ENCODE measurements at places on chromosomes 12 and 14.

DNA sequence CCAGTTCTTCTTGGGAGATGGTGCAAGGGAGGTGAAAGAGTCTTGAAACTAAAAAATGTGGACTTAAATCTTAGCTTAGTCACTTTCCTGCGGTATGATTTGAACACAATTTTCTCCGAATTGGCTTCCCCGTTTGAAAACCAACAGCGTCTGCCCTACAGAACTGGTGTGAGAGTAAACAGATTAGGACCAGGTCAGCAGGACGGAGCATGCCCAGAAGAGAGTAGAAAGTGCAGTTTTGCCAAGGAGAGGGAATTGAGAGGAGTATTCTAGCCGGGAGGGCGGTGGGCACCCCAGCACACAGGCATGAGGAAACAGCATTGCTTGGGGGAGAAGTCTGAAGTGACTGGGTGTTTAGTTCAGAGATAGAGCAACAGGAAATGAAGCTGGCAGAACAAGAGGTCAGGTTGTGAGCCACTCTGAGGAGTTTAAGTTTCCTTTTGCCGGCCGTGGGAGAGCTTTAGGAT, 927.1 kb downstream of the VRK1 start:
- peak; percentile 53 for DNase-seq

DNA sequence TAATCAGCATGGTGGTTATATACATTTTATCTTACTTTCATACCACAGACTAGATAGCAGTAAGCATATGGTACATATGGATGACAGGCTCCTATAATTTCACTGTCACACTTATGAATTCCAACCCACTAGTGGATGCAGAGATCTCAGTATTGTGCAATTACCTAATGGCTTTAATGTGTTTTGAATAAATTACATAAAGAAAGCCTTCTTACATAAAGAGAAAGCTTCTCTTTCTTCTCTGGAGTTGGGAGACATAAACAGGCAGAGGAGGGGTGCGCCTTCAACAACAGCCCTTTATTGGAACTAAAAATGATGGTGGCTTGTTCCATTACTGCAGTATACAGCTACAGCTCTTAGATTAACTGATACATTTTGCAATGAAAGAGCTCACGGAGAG, 52.6 kb downstream of the SAV1 start:
- DNase-seq, result no peak

- no peak for DNase-seq
These were observed 152.3 kb upstream of the EGLN3 start for GRCh38 chr14:34103176-34103575.

DNA sequence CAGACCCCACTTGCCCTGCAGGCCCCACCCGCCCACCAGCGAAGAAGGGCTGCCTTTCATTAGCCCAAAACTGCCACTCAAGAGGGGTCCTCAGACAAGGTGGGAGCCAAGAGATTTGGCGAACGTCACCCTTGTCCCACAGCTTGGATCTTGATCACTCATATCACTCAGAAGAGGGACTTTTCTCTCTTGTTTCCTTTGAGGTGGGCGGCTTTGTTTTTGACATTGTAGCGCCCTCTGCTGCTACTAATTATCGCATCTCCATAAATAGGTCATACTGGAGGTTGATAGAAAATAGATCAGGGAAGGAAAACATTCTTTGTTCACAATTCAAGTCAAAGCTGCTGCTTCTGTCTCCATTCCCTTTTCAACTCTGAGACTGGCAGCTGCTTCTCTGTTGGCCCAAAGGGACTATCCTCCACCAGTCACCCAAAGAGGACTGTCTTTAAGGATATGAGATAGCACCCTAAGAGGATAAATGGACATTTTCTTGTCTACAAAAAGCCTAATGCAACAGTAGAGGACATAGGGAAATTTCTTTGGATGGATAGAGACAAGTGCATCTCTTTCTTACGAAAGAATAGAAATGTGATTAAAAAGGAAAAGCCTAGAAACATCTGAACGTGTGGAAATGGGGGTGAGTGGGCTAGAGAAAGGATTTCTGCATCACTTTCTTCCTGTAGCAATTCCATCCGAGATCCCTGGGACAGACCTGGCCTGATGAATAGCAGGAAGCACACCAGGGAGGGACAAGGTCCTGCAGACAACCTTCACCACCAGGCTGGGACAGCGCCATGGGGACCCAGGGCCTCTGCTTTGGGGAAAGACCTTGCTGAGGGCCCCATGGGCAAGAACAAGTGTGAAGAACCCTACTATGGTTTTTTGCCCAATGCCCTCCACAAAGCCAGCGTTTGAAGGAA, 115.8 kb downstream of the DAD1 start:
- DNase-seq, result no peak
